ENCODE measurements at places on chromosomes 5 and 9.
A peak's percentile ranks its signal among the peaks of the same experiment; 100 is the strongest.

DNA sequence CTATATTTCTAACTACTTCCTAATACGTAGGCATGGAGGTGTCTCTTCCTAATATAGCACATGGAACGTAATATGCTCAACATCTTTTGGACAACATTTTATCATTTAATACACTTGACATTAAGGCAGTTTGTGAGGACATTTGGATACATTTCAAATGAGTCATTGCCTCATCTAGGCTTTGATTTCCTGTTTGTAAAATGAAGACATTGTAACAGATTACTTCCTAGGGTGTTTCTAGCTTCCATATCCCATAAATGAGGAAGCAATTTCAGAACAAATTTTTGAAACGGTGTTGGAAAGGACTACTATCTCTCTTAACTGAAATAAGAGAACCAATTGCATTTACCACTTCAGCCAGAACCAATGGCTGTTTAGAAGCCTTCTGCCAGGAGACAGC is 38.7 kb downstream of the SLC28A3 start:
- DNase-seq, result no peak

DNA sequence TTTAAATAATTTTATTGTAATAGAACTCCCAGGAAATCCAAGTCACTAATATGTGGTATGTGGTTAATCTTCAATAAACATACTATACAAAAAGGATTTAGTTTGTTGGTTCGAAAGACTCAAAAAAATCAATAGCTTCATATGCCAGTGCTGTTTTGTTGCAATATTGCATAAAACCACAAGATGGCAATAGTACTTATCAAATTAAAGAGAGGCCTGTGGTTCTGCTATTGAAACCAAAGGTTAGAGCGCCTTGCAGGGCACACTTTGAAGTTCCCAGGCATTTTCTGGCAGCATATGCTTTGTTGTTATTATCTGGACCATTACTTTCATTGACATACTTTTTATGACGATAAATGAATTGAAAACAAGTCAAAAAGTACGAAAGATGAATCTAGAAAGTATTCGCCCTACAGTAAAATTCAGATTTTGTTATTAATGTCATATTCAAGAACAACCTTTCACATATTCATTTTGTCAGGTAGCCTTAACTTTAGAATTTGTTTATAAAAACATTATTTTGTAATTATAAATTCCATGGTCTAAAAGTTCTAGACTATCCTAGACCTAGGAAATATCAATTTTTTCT is 316.3 kb downstream of the MCTP1 start:
- peak; percentile 26 for DNase-seq

DNA sequence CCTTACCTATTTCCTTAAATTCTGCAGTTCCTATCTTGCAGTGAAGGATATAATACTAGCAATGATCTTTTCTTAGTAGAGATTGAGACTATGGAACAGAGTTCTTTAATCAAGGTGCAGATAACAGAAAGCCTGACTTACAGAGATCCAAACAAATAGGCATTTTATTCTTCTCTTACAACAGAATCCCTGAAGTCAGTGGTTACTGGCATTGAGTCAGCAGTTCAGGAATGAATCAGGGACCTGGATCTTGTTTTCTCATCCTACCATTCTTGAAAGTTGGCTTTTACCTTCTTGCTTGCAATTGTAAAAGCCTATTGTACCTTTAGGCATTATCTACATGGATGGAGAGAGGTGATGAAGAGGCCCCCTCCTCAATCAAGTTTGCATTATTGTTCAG is 47.5 kb upstream of the TLE4 start:
- DNase-seq, result no peak

- no peak for DNase-seq
Observed at GRCh38 chr5:167608390-167609272, 682.8 kb upstream of the WWC1 start.

DNA sequence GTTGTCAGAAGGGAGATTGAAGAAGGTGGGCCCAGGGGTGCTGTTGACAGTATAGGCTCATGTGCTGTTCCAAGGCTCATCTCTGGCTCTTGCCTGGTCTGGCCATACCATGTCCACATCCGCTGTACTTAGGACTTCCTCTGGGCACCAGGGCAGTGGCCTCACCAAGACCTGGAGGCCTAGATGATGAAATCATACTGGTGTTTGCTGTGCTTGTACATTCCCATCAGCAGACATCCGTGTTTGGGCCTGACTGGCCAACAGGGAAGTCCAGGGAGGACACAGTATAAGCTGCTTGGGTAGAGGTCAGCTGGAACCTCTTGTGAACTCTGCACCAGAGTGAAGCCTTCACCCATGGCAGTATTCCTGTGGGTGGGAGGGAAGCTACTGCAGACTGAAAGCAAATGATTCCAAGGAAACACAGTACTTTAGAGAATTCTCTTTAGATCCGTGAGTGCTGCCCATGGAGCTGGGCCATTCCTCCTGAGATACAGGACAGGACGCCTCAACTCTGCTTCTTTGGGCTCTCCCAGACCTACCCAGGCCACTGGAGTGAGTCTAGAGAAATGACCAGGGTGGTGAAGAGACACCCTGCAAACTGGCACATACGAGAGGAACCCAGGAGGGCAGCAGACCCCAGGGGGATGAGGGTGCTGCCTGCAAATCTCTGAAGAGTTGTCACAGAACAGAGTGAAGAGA is 22.5 kb downstream of the POLR1E start:
- DNase-seq, result no peak

DNA sequence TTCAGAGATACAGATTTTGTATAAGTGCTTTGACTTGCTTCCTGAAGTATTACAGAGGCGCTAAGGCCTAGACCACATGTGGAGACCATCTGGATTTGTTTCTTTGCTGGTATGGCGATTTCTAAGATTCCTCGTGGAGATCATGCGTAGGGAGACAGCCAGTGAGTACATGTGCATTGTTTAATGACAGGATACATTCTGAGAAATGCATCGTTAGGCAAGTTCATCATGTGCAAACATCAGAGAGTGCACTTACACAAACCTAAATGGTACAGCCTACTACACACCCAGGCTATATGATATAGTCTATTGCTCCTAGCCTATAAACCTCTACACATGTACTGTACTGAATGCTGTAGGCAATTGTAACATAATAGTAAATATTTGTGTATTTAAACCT is 16.5 kb upstream of the CEP120 start:
- DNase-seq, result no peak

All from GM12878 (cell line).